ENCODE measurements at places on chromosomes 4 and X.

DNA sequence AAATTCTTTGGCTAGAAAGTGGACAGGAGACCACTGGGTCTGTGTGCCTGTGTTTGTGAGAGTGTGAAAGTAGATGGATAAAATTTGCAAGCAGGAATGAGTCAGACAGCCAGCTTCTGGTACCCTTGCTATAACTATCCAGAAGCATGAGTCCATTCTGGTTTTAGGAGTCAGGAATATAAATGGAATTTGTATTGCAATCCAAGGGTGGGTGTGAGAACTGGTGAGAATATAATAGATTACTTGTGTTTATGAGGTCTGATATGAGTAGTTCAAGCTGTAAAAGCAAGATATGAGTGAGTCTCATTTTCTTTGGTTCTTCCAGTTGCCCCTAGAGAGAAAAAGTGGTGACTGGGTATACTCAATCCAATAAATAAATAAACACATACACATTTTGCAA is 212.7 kb upstream of the TAPT1 start:
- DNase-seq, result no peak

DNA sequence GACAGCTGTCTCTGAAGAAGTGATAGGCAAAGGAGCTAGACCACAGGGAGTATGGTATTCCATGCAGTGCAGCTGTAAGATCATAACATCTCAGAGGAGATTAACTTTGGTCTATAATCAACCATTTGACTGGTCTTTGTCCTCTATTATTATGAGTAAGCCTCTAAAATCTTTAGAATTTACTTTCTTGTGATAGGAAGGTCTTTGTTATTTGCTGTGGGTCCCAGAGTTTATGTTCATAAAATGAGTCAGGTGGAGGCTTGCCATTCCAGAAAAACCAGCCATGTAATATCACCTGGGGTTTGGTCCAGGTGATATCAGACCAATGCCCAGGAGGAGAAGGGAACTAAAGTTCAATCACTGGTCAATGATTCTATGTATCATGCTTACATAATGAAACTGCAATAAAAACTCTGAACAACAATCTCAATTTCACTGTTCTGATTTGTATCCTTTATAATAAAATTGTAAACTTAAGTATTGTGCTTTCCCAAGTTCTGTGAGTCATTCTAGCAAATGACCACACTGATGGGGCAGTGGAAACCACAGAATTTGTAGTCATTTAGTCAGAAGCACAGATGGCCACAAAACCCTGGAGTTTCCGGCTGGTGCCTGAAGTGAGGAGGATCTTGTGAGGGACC is 239.6 kb upstream of the TRAM1L1 start:
- no peak for DNase-seq

DNA sequence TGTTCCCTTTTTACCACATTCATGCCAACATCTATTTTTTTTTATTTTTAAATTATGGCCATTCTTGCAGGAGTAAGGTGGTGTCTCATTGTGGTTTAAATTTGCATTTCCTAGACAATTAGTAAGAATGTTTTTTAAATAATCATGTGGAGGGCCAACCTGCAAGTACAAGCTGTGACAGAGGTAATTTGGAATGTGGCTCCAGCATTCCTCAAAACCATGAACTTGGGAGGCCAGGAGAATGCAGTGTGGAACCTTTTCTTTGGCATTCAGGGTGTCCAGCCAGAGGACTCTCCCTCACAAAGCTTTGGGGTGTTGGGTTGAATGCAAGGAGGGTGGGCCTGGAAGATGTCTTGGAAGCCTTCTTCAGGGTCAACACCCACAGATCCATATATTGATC is 7.3 kb upstream of the TMEM185A start:
- no peak for DNase-seq

GRCh38 chr4:184251670-184251980 is 34.0 kb upstream of the ENPP6 start:
- DNase-seq, result no peak

GRCh38 chr4:143347484-143348111 is 10.9 kb downstream of the GAB1 start:
- DNase-seq, result no peak

DNA sequence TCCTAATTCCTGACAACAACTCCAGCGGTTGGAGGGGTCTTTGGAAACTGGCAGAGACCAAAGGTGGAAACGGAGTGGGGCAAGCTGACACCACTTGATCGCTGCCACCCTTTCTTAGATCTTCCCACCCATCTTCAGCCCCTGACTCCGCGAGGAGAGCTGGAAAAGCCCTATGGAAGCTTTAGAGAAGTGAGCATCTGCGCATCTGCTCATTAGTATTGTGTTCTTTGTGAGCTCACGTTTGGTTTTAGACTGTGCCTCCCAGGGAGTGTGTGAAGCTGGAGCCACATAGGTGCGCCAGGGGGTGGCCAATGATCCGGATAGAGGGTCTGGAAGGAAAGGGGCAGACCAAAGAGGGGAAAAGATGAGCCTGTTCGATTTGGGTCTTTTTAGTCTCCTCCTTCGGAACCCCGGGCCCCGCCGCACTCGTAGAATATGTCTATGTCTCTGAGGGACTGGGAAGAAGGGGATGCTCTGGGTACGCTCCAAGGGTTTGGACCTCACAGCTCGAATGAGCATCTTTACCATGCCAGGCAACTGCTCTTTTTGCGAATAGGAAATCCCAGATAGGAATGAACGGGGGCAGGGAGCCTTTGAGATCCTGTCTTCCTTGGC is 578 bp upstream of the DKK2 start:
- DNase-seq, result no peak

- no peak for DNase-seq
Measured at GRCh38 chr4:87803421-87803820, 4.1 kb downstream of the IBSP start.

GRCh38 chr4:17511051-17511450 is 839 bp downstream of the QDPR start:
- no peak for DNase-seq

DNA sequence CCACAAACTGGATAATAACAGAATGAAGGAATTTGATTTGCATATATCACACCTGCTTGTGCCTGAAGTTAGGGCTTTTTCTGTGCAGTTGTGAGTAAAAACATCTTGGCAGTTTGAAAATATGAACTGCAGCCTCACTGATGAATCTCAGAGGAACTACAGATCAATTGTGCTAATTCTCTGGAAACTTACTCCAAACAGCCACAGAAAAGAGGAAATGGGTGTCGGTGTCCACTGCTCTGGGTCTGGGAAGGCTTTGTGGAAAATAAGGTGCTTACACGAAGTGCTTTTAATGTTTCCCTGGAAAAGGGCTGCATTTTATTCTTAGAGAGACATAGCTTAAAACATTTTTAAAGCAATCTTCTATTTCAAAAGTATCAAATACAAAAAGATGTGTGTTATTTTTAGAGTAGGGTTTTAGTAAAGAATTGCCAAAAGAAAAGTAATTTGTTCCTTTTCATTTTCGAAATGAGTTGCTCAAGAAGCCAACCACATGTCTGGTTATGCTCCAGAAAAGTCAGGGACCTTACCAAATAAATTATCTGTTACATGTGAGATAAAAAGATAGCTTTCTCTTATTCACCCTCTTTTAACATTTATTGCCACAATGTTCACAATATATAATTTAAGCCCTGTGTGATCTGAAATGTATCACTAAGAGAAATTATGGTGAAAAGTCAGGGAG is 240.1 kb downstream of the FRAS1 start:
- DNase-seq, result no peak

- DNase-seq, result no peak
Measured at GRCh38 chr4:178789279-178789678, 1347.0 kb upstream of the AGA start.

DNA sequence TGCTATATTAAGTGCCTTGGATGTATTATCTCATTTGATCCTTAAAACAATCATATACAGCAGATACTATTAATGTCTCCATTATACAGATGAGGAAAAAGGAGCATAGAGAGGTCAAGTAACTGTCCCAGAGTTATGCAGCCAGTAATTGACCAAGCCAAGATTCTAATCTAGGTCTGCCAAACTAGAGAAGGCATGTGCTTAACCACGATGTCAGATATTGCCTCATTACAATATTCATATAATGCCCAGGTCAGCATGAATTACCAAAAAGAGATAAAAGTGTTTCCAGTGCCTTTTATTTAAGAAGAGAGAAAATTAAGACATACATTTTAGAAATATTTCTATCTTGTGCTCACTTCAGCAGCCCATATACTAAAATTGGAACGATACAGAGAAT is 7.1 kb downstream of the ARHGEF6 start:
- no peak for DNase-seq

DNA sequence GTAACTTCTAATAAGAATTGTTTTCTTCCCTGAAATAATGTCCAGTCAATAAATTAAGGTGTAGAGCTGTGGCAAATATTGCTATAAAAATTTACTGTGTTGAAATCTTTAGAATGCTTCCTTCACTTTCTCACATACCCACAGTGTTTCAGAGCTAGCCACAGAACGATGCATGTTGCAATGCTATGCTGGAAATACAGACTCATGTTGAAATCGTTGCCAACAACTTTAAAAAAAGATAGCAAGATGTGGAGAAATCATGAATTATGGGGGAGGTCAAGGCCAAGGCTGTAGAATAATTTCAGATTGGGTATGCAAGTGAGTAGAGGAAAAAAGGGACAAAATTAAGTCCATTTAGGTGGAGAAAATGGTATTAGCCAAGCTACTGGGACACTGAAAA is 204.8 kb downstream of the VEGFC start:
- DNase-seq, result no peak

DNA sequence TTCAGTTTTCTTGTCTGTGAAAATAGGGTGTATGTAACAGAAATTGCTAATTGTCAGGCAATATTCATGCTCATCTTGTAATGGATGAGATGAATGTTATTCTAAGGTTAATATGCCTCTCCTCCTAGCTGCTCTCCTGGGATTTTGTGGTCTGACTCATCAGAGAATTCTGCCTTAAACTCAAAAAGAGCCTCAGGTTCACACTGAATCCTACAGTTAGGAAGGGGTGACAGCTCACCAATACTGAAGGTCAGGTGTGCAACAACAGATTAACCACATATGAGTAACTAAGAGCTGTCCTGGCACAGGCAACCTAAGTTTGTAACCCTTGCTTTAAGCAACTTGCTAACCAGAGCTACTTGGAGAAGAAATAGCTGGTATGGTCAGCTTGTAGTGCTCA is 197.7 kb downstream of the SPATA18 start:
- no peak for DNase-seq

Measured in stimulated activated CD4-positive, alpha-beta T cell treated with anti-CD3 and anti-CD28 coated beads, Interleukin-12 subunit alpha, Interleukin-12 subunit beta, amount 100 ng/mL, for 48 hours (primary cell).